ENCODE measurements at places on chromosomes 5 and 9.

GRCh38 chr9:36924071-36924470 lies 110.0 kb downstream of the PAX5 start:
- no peak for DNase-seq

DNA sequence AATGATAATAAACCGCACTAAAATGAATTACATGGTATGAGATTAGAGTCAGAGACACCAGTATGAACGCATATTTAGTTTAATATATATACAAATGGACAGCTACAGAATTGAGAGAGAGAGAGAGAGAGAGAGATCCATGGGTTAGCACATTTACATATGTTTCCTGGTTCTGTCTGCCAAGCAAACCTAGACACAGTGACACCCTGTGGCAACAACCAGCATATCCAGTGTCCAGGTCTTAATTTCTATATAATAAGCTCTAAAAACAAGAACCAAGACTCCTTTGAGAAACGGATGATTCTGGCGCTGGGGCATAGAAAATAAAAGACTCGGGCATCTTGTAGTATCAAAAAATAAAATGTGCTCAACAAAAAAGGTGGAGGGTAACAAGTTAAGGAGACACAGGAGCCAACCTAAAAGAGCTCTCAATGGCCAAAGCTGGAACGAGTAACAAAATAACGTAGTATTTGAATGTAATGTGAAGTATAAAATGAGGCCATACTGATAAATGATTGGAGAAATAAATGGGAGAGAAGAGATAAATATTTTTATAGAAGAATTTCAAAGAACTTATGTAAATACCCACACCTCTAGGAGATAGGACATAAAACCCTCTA lies 84.5 kb downstream of the RFX3 start:
- peak; percentile 56 for DNase-seq

DNA sequence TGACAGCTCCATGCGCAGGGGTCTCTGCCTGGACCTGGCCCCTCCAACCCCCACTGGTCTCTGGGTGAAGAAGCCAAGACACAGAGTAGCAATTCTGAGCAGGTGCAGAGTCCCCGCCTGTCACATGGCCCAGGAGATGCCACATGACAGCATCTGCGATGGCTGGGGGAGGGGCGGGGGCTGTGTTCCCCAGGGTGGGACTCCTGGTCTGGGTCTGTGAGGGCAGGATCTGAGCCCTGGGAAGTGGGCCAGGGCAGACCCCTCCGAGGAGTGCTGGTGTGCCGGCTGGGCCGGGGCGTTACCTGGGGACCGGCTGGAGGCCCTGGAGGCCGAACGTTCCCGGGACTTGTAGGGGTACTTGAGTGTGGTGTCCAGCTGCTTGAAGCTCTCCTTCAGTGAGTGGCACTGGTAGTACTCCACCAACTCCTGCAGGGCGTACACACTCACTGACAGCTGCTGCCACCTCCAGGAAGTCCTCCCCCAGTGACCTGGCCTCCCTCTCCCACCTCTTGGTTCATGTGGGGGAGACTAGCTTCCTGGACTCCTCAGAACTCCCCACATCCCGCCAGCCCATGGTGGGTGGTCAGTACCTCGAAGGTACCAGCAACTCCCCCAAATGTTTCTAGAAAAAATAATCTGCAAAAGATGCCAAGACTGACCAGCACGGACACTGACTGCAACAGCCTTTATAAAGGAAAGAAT lies 32.1 kb upstream of the SARDH start:
- no peak for DNase-seq

- DNase-seq: no peak
Measured at GRCh38 chr5:114362197-114362976, 517 bp downstream of the KCNN2 start.

- no peak for DNase-seq
Measured at GRCh38 chr9:111798786-111799185, 4.0 kb upstream of the SHOC1 start.

DNA sequence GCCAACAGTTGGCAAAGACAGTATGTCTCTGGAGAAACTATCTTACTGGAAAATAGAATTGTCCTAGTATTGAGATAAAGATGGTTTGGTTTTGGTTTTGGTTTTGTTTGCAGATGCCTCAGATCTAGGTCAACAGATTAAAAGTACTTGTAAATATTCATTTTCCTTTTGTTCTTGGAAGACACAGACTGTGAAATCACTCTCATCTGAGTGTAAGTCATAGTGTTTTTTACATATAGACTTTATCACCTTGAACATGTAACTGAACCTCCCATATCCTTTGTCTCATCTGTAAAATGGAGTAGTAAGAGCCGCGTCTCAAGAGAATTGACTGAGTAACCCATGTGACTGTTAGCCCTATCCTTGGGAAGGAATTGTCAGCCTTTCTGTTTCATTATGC lies 34.3 kb downstream of the MAP3K1 start:
- no peak for DNase-seq

GRCh38 chr5:79687889-79688288 lies 1.7 kb upstream of the CMYA5 start:
- no peak for DNase-seq

DNA sequence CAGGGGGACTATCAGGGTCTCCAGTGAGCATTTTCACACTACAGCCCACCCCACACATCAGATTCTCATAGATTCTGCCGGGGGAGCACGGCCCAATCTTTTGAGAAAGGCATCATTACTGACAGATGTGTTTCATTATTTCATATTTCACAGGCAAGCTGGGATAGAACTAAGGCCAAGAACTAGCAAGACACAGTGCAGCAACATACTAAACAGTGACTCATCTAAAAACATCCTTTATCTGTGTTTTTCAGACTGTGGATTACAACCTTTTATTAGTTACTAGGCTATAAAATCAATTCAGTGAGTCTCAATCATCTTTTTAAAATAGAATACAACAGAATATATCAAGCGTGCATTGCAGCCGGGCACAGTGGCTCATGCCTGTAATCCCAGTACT lies 59.8 kb downstream of the CPLANE1 start:
- DNase-seq: no peak

DNA sequence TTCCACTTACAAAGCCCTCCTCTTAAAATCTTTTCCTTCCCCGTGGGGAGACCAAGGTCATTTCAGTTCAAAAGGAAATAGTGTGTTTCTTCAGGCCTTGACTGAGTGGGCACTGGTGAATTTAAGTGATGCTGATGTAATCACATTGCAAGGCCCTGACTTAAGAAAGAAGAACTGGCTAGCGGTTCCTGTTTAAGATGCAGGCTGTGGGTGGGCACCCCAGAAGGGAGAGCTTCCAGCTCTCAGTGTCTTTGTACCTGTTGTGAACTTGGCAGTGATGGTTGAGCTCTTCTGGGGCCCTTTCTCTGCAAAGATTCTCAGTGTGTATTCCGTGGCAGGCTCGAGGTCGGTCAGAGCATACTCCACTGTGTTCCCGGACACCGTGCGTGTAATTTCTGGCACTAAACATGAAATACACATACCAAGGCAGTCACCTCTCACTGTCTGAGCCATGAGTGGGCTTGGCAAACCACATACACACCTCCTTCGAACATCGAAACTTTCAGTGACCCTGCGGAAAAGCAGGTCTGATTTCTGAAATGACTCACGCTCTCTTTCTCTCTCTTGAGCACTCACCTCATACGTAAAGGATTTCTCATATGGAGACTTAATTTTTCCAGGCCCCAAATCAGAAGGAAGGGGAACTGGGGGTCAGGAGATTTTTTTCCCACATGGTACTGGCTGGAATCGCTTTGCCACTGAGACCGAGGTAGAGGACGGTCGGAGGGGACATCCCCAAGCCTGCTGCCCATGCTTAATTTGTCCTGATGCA lies 81.9 kb downstream of the TNC start:
- no peak for DNase-seq

GRCh38 chr9:92242260-92243136 lies 51.0 kb downstream of the IARS1 start:
- DNase-seq: no peak

DNA sequence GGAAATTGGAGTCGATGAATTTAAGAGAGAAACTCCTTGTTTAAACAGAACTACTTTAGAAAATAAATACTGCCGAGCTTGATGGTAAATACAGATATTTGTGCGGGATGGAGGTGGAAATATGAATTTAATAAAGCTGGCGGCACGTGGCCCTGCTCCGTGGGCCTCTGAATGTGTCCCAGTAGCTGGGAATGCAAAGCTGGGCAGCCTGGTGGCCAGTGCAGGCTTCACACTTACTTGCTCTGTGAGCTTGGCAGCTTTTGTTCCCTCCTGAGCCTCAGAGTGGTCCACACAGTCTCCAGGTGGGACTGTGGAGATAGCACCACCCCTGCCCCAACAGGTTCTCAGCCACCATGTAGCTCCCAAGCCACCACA lies 45.9 kb downstream of the BARX1 start:
- DNase-seq: no peak

GRCh38 chr5:62732677-62733121 lies 154.1 kb downstream of the LRRC70 start:
- DNase-seq: peak; percentile 6

GRCh38 chr5:146690880-146691355 lies 174.9 kb upstream of the GPR151 start:
- DNase-seq: no peak

GRCh38 chr5:124841829-124842712 lies 95.6 kb upstream of the ZNF608 start:
- no peak for DNase-seq

DNA sequence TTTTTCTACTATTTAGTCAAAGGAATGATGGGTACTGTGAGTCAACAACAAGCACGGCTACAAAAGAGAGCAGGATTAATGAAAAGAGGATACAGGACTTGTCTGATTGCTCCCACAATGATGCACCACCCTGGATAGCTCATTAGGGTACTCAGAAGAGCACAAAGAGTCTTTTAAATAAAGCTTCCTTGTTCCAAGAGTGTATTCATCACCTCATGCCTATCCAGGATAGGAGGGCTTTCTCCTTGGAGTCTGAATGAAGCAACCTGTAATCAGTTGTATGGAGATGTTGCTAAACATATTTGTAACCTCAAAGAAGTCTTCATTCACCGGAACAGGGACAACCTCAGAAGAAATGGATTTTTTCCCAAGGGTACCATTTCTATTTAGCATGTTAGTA lies 219.5 kb upstream of the TMEM161B start:
- DNase-seq: no peak

DNA sequence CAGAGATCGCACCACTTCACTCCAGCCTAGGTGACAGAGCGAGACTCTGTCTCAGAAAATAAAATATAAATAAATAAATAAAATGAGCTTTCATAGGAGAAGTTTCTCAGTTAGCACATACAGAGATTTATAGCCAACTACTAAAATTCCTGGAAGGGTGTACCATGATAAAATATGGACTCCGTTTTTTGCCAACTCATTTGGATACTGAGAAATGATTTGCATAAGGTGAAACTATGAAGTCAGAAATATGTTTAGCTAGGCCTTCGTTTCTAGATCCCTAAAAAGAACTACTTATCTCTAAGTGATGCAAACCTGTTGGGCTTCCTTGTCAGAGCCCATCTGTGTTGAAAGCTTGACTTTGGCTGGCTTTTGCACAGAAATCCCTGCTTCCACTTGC lies 56.9 kb upstream of the SLC1A1 start:
- DNase-seq: no peak

DNA sequence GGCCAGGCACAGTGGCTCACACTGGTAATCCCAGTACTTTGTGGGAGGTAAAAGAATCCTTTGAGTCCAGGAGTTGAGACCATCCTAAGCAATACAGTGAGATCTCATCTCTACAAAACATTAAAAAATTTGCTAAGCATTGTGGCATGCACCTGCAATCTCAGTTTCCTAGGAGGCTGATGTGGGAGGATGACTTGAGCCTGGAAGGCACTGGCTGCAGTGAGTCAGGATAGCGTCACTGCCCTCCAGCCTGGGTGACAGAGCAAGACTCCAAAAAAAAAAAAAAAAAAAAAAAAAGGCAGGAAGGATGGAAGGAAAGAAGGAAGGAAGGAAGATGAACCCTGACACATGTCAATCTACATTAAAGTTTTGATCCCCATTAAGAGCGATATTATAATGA lies 1452.2 kb upstream of the ACO1 start:
- DNase-seq: no peak

All from CD4-positive, alpha-beta T cell treated with Interleukin-12 subunit alpha and Interleukin-12 subunit beta, for 1 hour (primary cell).